ENCODE measurements at places on chromosomes 11 and 22.

GRCh38 chr11:1873048-1873812 is 18.5 kb downstream of the PRR33 start:
- DNase-seq: no peak

GRCh38 chr22:23113847-23114720 is 27.7 kb downstream of the RSPH14 start:
- DNase-seq: no peak

DNA sequence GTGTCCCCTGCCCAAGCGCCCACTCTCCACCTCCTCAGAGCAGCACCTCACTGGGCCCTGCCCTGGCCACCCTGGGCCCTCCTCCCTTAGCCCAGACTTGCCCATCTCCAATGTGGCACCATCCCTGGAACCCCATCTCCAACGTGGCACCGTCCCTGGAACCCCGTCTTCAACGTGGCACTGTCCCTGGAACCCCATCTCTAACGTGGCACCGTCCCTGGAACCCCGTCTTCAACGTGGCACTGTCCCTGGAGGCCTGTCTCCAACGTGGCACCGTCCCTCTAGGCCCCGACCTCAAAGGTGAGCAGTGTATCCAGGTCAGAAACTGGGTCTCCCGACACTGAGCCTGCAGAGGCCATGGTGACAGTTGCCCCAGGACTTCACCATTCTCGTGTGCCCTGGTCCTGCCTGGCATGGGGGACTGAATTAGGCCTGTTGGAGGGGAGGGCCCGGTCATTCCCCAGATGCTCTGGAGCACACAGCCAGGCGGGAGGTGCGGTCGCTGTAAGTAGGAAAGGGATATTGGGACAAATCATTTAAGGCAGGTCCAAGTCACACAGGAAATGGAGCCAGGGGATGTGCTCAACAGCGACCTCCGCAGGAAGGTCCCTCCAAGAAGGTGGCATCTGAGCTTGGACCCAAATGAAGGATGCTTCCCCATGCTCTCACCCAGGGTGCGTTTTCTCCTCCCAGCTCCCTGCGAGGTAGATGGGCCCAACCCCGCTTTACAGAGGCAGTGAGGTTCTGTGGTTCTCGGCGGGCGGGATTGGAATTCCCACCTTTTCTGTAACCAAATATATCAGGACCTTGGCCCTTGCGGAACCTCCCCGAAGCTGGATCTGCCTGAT is 2.4 kb upstream of the CTSD start:
- DNase-seq: no peak

- DNase-seq: no peak
Measured at GRCh38 chr11:17930544-17931125, 82.2 kb downstream of the SERGEF start.

GRCh38 chr11:131146827-131147490 is 223.5 kb upstream of the NTM start:
- no peak for DNase-seq

All from AG04449 (cell line).